ENCODE measurements at places on chromosomes 16 and 17. TPM values are rescaled to one million over a fixed set of nuclear protein-coding genes. Genes with fewer than 3 reads are reported as not detected.
A peak's percentile ranks its signal among the peaks of the same experiment; 100 is the strongest.

Gene MYH11
- 57.8 TPM for total RNA-seq

Gene CCL7
- total RNA-seq, result not detected

Gene CDK5RAP3
- total RNA-seq, result 123 TPM

Gene PCYT2
- 28.5 TPM for total RNA-seq

Gene CARD14
- 0.13 TPM for total RNA-seq

Gene CCDC102A
- 22.4 TPM for total RNA-seq

Gene HEATR9
- not detected for total RNA-seq

- no peak for DNase-seq
- no peak overlapping the region for H3K4me3 ChIP-seq
- H3K4me1 ChIP-seq, result no peaks in the 10 kb centered on the region
- no peak overlapping the region for H3K27ac ChIP-seq
- H3K27me3 ChIP-seq, result no peaks in the 10 kb centered on the region
Observed at GRCh38 chr16:35149550-35149949, 1690.1 kb downstream of the TP53TG3F start.

DNA sequence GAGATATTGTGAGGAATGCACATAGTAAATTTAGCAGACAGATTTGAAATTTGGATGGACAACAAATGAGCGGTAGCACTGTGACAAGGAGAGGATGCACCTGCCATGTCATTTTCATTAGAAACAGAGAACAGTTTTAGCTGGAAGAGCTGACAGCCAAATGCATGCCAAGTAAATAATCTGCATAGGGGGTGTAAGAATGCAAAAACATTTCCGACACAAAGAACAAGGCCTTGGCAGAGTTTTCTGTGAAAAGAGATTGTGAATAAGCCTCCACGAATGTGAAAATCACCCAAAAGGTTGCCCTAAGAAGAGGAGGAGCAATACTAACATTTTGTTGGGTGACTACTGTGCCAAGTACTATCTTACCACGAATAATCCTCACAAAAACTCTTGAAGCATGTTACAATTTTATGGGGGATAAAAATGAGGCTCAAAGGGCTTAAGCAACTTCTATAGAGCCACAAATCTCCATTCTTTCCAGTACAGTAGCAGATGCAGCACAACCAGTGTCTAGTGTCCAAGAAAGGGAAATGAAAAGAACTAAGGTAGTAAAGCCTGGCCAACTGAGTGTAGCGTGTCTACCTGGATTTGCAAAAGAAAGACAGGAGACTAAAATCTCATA is 28.3 kb downstream of the TMEM100 start:
- H3K27me3 ChIP-seq, result peaks cover 7% of the 10 kb centered on the region
- no peak overlapping the region for H3K27ac ChIP-seq
- no peak for DNase-seq
- no peaks in the 10 kb centered on the region for H3K36me3 ChIP-seq

- no peak for DNase-seq
- no peaks in the 10 kb centered on the region for H3K27me3 ChIP-seq
Observed at GRCh38 chr16:84791088-84791487, 28.7 kb upstream of the CRISPLD2 start.

DNA sequence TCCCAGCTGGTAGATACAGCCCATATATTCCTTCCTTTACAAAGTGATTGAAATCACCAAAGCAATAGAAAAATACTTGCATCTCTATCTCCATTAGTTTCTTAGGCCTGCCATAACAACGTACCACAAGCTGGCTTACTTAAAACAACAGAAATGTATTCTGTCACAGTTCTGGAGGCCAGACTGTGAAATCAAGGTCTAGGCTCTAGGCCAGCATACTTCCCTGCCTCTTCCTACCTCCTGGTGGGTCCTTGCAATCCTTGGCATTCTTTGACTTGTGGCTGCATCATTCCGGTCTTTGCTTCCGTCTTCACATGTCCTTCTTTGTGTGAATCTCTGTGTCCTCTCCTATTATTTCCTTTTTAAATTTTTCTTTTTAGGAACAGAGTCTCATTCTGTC is 62.5 kb downstream of the ERCC4 start:
- peak overlapping the region; percentile 65 for H3K27ac ChIP-seq
- H3K36me3 ChIP-seq, result peaks cover 3% of the 10 kb centered on the region
- no peak for DNase-seq
- no peaks in the 10 kb centered on the region for H3K27me3 ChIP-seq

DNA sequence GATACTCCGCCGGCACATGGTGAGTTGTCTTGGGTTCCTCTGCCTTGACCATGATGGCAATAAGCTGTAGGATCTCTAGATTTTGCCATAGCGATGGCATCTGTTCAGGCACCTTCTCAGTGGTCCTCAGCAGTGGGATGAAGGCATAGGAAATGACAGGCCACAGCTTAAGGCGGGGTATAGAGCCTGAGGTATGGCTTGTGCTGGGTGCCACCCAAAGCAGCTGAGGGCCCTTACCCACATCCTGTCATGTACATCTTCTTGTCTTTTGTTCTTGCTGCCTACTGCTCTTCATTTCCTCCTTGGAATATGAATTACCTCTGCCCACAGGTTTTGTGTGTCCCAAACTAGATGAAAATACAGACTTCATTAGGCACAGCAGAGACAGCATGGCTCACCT is 29.5 kb downstream of the KAT7 start:
- H3K4me3 ChIP-seq, result no peak overlapping the region
- no peaks in the 10 kb centered on the region for H3K27me3 ChIP-seq
- H3K27ac ChIP-seq, result no peak overlapping the region
- H3K36me3 ChIP-seq, result peaks cover 21% of the 10 kb centered on the region
- no peak for DNase-seq

DNA sequence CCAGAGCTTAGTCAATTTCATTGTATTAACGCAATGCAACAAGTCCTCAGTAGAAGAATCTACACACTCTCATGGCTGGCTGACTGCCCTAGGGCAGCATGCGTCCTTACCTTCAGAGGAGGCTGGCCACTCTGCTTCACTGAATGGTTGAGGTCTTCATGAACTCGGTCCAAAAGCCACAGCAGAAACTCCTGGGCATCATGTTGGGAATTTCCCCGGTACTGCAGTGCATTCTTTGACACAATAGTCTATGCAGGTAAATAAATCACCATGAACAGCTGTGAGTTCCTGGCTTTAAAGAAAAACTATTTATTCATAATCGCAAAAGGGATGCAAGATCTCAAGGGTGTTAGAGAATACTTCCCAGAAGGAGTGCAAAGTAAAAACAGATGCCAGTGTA is 41.3 kb downstream of the USP31 start:
- H3K4me1 ChIP-seq, result peaks cover 13% of the 10 kb centered on the region
- H3K4me3 ChIP-seq, result no peak overlapping the region

- H3K36me3 ChIP-seq, result no peaks in the 10 kb centered on the region
- H3K4me1 ChIP-seq, result peaks cover 2% of the 10 kb centered on the region
- H3K27me3 ChIP-seq, result no peaks in the 10 kb centered on the region
- H3K4me3 ChIP-seq, result no peak overlapping the region
- DNase-seq, result no peak
Observed at GRCh38 chr16:56956076-56956475, 5.7 kb upstream of the CETP start.

DNA sequence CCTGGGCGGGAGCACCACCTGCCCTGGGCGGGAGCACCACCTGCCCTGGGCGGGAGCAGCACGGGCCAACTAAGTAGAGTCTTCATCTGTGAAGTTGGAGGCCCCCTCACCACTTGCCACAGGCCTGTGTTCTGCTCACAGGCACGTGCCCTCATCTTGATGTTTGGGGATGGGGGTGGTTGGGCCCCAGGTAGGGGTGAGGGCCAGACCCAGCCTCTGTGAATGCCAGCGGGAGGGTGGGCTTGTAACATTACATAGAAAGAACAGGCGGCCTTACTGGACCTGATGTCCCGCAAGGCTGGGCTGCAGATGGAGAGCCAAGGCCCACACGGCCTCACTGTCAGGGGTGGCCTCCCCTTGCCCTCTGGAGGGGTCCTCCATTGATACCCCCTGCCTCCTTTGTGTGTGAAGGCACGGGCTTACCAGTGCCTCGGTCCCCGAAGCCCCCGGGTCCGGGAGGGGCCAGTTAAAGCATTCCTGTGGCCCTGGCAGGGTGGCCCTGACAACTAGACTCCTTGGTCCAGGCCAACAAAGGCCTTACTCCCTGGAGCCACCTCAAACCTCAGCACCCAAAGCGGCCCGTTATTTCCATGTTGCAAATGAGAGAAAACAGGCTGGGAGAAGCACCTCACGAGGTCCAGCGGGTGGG is 1.1 kb upstream of the SLC16A3 start:
- no peaks in the 10 kb centered on the region for H3K27me3 ChIP-seq
- H3K4me1 ChIP-seq, result peaks cover 6% of the 10 kb centered on the region
- no peak overlapping the region for H3K27ac ChIP-seq
- DNase-seq, result no peak

DNA sequence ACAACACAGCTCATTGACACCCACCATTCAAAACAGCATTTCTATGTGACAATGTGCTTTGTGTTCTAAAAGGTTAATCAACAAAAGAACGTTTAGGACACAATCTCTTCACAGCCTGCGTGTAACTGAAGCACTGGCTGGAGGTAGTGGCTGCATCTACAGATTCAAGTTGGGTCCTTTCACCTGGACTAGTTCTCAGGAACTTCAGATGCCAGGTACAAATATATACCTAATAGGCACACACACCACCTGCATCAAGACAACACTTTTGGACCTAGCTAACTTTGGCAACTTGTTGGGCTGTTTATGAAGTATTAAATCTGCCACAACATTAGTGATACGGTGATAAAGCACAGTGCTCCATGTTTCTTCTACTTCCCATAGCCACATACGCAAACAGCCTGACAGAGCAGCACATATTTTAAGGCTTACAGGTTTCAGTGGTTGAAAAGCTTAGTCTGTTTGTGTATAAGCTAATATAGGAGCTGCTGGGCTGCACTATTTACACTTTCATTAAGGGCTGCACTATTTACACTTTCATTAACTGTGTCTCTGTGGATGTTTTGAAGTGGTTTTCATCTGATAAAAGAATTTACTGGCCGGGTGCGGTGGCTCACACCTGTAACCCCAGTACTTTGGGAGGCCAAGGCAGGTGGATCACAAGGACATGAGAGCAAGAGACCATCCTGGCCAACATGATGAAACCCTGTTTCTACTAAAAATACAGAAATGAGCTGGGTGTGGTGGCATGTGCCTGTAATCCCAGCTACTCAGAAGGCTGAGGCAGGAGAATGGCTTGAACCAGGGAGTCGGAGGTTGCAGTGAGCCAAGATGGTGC is 132.6 kb downstream of the PARN start:
- H3K27ac ChIP-seq, result peak overlapping the region; percentile 61
- peaks cover 4% of the 10 kb centered on the region for H3K36me3 ChIP-seq
- peaks cover 74% of the 10 kb centered on the region for H3K4me1 ChIP-seq
- no peak for DNase-seq
- no peak overlapping the region for H3K4me3 ChIP-seq

DNA sequence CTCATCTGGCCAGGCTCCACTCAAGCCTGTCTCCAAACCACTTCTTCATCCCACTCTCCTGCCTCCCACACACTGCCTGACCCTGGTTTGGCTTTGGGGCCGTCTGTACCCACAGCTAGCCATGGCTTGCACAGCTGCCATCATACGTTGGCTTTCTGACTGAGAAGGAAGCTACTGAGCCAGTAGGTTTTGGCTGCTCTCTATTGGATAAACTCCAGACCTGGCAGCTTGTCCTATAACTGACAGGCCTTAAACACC is 3.9 kb downstream of the MIF4GD start:
- H3K4me1 ChIP-seq, result peaks cover 27% of the 10 kb centered on the region
- H3K36me3 ChIP-seq, result peaks cover 5% of the 10 kb centered on the region
- H3K27me3 ChIP-seq, result no peaks in the 10 kb centered on the region

GRCh38 chr16:9859701-9860327 is 322.4 kb downstream of the GRIN2A start:
- no peak overlapping the region for H3K4me3 ChIP-seq
- peaks cover 2% of the 10 kb centered on the region for H3K27me3 ChIP-seq
- no peak for DNase-seq
- no peaks in the 10 kb centered on the region for H3K36me3 ChIP-seq
- H3K27ac ChIP-seq, result no peak overlapping the region

All from chondrocyte (in vitro differentiated cells).